HEK293T (cell line): ENCODE measurements at places on chromosomes 5 and 9.

DNA sequence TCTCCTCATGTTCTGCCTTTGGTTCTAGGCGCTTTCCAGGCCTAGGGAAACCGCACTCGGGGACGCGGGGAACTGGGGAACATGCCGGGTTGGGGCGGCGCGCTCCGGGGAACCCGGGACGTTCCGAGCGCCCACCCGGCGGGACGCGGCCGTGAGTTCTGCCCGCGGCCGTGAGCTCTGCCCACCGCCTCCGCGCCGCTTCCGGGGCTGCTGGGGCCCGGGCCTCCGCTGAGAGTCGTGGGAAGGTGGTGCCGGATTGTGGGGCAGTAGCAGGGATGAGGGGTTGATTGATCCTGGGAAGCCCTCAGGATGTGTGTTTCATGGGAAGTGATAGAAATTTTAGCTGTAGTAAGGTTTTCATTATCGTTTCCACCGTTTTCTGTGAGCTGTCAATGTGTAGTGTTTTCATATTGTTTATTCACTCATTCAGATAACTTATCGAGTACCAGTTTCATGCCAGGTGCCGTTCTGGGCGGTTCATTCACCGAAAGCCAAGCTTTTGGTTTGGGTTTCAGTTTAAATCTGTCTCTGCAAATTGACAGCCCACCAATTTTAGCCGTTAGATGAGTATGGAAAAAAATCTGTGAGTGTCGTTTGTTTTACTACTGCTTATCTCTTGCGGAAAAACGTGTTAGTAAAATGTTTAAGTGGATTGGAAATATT is 657 bp downstream of the MTRR start:
- DNase-seq: no peak

- DNase-seq: no peak
These were observed 514.1 kb upstream of the MEF2C start for GRCh38 chr5:89397096-89397495.

GRCh38 chr9:7707934-7708333 is 91.6 kb downstream of the DMAC1 start:
- DNase-seq: no peak

DNA sequence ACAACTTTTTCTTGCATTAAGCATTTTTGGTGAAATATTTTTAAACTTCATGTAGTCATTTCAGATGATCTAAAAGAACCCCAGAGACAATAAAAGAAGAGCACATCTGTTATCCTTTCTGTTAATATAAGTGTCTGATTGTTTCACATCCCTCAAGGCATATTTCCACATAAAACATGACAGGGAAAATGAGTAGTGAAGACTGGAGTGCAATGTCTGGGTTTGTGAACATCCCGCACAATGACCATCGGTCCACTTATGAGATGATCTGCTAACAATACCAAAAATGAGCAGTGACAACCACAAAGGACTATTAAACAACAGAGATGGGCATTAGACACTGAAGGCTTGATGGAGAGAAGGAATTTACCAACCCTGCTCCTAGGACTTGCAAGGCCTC is 209.1 kb downstream of the NR2F1-AS1 start:
- no peak for DNase-seq

DNA sequence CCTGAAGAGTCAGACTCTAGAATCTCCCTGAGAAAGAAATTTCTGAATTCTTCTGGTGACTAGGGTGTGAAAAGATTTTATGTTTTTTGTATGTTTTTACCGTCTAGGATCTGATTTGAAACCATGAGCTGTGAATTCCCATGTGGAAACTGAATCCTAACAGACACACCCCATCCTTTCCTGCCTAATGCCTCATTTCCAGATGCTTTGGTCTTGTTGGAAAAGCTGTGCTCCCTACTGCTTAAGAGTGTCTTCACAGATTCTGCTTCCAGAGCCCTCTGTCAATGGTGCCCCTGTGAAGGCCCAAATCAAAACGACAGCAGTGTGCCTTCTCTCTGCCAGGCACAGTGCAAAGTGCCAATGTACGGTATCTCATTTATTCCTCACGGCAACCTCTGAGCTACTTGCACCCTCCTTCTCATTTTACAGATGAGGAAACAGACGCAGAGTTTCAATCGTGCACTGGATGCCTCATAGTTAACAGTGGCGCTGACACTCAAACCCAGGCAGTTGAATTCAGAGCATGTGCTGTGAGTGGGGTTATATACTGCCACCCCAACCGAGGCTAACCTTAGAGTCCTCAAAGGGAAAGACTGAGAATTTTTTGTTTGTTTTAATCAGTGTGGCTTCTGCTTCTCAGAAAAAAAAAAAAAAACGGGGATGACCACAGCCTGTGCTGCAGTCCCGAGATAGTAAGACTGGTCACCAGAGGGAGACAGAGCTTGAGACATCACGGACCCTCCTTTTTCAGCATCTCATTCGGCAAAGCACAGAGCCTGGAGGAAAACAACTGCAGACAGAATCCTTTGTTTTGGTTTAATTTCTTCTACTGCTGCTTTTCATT is 188.4 kb downstream of the SNCAIP start:
- peak; percentile 72 for DNase-seq

- no peak for DNase-seq
These were observed 449.4 kb upstream of the CDH10 start for GRCh38 chr5:25094219-25094618.

DNA sequence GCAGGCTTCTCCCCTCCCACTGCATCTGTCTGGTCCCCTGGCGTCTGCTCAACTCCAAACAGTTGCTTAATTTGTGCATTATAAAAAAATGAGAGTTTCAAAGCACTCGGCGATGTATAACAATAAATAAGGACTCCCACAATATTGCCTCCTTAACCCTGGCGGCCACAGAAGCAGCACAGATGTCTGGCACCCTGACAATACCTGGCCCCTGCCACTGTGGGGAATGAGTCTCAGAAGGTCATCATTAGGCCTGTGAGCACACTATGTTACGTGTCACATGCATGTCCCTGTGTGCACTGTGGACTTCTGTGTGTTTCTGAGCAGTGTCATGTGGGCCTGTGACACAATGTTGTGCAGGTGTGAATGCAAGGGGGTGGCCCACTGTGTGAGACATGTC is 236.5 kb downstream of the PBX3 start:
- no peak for DNase-seq

- no peak for DNase-seq
These were observed 4.6 kb upstream of the TRAF2 start for GRCh38 chr9:136881691-136882108.

DNA sequence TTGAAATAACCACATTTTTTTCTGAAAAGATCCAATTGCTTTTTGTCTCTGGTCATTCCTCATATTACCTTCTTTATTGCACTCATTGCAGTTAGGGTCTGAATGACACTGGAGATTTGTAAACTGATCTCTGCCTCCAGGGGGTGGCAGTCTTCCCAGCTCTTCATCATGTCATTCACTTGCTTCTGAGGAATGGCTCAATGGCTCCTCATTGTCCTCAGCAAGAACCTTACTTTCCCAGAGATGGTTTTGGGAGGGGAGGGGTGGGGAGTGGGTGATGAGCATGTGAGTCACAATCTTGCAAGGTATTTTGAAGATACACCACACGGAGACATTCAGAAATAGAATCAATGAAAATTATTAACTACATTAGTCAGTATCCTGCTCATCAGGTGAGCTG is 159.8 kb upstream of the GAS1 start:
- DNase-seq: peak; percentile 19

- DNase-seq: no peak
These were observed 25.6 kb downstream of the TGFBI start for GRCh38 chr5:136054142-136055019.

DNA sequence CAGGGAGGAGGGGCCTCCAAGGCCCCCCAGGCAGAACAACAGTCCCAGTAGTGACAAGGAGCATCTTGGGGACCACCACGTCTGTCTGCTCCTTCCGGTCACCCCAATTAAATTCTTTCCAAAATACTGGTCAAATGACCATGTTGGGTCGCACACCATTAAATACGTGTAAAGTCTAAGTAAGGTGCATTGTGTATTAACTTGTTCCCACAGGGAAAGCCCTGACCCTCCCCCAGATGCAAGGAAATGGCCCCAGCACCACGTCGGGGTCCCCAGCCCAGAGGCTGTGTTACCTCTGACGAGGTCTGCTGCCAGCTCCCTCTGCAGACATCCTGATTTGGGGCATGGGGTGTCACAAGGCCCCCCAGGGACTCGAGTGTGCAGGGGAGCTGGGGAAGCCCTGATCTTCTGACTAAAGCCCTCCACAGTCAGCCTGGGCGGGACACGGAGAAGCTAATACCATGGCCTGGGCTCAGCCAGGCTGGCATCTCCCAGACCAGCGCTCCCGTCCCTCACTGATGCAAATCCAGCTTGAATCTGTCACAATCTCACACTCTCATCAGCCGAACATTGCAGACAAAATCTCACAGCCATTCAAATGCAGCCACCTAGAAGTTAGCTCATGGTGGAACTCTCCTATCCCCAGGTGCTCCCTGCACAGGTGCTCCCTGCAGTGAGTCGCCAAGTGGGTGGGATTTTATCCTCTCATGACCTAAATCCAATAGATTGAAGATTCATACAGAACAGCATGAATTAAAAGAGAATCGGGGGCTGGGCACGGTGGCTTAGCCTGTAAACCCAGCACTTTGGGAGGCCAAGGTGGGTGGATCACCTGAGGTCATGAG is 13.6 kb downstream of the TERT start:
- no peak for DNase-seq

- DNase-seq: no peak
These were observed 124.3 kb upstream of the ICE1 start for GRCh38 chr5:5298068-5298633.

- no peak for DNase-seq
These were observed 69.3 kb downstream of the MLLT3 start for GRCh38 chr9:20552874-20553557.

DNA sequence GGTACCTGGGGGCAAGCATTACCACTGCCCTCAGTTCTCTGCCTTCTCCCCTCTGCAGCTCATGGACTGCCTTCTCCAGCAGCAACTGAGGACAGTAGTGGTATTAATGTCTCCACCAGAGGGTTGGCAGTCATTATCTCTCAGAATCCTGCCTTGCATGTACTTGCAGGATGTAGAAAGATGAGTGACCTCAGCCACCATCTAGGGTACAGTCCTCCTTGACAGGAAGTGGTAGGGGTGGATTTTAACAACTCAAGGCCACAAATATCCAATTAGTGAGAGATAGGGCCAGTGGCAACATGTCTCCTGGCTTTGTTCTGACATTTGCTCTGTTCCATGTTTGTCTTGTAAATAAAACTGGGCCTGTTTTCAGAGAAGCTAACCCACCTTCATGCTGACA is 47.2 kb downstream of the F2R start:
- DNase-seq: no peak

- DNase-seq: no peak
These were observed 51.9 kb upstream of the IQGAP2 start for GRCh38 chr5:76351176-76351575.

- DNase-seq: no peak
These were observed 6.0 kb downstream of the CDX1 start for GRCh38 chr5:150172556-150172955.
